ENCODE measurements at places on chromosomes 5 and 9.

DNA sequence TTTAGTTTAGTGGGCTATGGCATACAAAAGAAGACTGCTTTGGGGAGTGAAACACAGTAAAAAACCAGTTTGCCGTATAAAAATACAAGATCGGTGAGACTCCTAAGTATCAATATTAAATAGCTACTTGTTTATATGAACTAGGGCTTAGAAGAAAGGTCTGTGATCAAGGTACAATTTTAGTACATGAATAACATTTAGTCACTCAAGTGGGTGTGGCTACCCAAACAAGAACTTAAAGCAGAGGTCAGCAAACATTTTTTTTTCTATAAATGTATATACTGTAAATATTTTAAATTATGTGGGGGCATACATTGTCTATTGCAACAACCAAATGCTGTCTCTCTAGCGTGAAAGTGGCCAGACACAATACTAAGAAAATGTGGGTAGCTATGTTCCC, 1452.5 kb upstream of the NUDT12 start:
- no peak for DNase-seq

DNA sequence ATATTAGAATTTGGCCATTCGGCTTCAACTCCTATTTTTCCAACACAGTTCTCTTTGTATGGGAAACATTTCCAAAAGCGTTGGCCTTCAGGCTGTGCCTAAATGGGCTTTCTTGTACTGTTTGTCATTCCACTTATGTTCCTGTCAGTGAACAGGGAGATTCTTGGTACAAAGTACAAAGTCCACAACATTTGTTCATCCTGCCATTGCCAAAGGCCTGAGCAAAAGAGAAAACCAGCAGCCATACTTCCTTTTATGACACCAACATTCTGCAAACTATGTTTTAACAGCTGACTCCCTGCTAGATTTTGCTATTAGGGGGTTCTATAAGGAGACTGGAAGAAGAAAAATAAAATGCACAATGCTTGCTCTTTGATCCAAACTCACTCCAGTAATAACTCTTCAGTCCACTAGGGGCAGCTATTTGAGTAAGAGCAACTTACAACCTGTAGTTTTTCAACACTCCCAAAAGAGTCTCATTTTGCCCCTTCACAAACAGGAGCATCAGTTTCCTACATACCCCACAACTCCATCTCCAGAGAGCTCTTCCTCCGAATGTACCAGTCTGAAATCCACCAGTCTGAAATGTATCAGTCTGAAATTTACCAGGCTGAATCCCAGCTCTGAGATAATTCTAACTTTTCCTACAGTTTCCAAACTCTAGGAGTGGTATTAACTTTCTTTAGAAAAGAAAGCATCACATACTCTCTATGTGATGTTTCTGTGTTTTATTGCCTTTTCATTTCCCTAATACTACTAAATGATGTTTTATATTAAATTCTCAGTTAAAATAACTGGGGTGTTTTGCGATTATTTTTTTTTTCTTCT, 693.8 kb downstream of the DNAH5 start:
- DNase-seq, result no peak

DNA sequence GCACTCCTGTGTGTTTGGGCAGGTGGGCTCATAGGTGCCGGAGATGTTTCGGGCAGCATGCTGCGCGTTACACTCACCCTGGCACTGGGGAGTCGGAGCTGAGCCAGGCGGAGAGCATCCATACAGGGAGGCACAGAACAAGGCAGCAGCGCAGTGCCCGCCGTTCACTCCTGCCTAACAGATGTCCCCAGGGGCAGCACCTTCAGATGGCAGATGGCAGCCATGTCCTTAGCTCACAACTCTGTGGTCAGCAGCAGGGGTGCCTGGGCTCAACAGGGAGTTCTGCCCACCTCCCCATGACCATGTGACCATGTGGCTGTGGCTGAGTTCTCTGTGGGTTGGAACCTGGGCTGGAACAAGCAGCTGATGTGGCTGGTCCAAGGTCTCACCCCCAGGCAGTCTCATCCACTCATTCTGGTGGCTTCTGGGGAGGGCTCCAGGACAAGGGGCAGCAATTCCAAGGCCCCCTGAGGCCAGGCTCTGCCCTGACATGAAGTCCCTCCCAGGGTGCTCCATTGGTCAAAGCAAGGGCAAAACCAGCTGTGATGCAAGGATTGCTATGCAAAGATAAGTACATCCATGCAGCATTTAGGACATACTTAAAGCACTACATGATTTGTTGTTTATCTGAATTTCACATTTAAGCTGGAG, 64.2 kb downstream of the MRPL36 start:
- no peak for DNase-seq

- no peak for DNase-seq
These were observed 64.4 kb downstream of the ARHGEF37 start for GRCh38 chr5:149645725-149646124.

GRCh38 chr9:25472085-25472607, 206.1 kb downstream of the TUSC1 start:
- DNase-seq, result no peak
